ENCODE measurements at places on chromosomes 13 and 19.

DNA sequence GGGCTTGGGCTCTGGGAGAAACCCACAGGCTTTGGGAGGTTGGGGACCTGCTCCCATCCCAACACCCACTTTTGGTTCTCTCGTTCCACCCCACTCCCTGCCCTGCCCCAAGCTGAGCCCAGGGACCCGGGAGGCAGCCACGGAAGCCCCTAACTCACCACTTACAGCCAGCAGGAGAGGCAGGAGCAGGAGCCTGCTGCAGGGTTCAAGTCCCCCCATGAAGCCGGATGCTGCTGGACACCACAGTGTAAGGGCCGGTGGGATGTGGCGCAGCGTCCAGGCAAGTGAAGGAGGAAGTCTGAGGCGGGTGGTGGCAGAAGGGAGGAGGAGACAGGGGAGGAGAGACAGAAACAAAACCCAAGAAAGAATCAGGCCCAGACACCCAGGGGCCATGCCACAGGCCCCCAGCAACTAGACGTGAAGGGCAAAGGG lies at the start of gene TYROBP:
TYROBP (minus strand) TSS at position 286 of the 432 bp plus-strand sequence; CDS start at position 219, 67 bp downstream.
- H3K4me1 ChIP-seq = peaks cover 3% of the 10 kb centered on the region
- no peak within 1 kb of the TSS for H3K27ac ChIP-seq
- no peaks in the 10 kb centered on the region for H3K36me3 ChIP-seq
- no peak for DNase-seq

- peaks cover 5% of the 10 kb centered on the region for H3K4me1 ChIP-seq
- H3K4me3 ChIP-seq = no peak overlapping the region
- H3K27me3 ChIP-seq = no peaks in the 10 kb centered on the region
- H3K27ac ChIP-seq = no peak overlapping the region
Measured at GRCh38 chr13:75702476-75702875, 66.3 kb downstream of the LMO7 start.

- no peaks in the 10 kb centered on the region for H3K36me3 ChIP-seq
- no peak for DNase-seq
Measured at GRCh38 chr13:95301968-95302393, 730 bp upstream of the ABCC4 start.

GRCh38 chr13:65679240-65679639 lies 1550.9 kb downstream of the PCDH9 start:
- H3K27ac ChIP-seq = no peak overlapping the region
- no peaks in the 10 kb centered on the region for H3K27me3 ChIP-seq
- no peak for DNase-seq
- H3K4me1 ChIP-seq = no peaks in the 10 kb centered on the region
- no peaks in the 10 kb centered on the region for H3K36me3 ChIP-seq
- H3K4me3 ChIP-seq = no peak overlapping the region

GRCh38 chr13:114140906-114141250 lies 8.5 kb upstream of the RASA3 start:
- no peaks in the 10 kb centered on the region for H3K36me3 ChIP-seq
- no peaks in the 10 kb centered on the region for H3K27me3 ChIP-seq
- H3K27ac ChIP-seq = no peak overlapping the region

DNA sequence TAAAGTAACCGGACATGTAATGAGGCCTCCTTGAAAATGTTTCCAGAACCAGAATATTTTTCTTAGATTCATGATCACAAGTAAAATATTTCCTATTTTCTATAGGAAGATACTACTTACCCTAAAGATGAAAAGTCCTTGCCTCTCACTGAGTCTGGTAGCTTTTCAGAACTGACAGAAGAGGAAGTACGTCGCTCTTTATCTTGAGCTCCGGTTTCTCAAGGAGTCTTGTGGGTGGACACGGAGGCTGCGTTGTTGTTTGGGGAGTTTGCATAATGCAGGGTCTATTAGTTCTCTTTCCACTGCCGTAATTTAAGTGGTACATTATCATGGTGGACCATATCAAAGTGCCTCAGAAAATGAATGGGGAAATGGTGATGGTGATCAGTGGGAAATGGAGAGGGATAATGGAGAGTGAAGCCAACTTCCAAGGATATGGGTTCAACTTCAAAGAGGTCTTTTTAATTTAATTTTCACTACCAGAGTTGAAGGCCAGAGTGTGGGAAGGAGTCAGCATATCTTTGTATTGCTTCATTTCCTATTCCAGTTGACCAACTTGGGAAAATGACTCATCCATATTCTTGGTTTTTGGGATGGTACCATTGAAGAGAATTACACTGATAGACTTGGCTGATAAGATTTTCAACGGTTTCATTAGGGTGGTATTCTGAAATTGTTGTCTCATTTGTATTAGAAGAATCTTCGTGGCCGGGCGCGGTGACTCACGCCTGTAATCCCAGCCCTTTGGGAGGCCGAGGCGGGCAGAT lies 23.4 kb downstream of the MBD3L2B start:
- no peaks in the 10 kb centered on the region for H3K36me3 ChIP-seq
- no peak overlapping the region for H3K4me3 ChIP-seq
- H3K4me1 ChIP-seq = no peaks in the 10 kb centered on the region
- DNase-seq = no peak

DNA sequence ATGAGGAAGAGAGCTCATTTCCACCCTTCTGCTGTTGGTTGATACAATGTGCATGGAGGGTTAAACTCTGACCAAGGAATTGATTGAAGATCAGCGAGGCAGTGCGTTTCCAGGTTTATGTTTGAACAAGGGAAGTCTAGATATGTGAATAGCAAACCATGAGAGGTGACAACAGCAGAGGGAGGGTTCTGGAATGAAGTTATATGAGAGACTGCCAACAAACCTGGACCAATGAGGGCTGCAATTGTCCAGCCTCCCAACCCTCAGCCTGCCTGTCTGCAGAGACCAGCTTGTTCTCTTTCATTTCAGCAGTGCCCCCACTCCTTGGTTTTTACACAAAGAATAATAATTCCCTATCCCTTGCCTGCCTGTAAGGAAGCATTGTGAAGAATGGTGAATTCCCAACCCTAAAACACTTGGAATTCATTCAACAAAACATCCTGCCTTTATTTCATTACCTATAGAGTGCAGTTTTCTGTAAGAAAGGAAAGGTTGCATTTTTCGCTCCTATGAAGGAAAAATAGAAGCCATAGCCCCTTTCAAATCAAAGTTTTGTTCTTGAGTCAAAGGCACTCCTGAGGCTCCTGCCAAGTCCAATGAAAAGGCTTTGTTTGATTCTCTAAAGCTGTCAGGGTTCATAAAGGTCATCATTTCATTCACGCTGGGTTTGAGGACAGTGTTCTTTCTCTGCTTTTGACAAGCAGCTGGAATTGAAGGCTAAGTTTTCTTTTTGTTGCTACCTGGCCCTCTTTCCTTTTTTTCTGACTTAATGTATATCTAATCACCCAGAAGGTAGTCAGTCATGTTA lies 53.6 kb upstream of the ABCC4 start:
- no peaks in the 10 kb centered on the region for H3K36me3 ChIP-seq
- no peak overlapping the region for H3K27ac ChIP-seq
- no peaks in the 10 kb centered on the region for H3K4me1 ChIP-seq
- no peak overlapping the region for H3K4me3 ChIP-seq

DNA sequence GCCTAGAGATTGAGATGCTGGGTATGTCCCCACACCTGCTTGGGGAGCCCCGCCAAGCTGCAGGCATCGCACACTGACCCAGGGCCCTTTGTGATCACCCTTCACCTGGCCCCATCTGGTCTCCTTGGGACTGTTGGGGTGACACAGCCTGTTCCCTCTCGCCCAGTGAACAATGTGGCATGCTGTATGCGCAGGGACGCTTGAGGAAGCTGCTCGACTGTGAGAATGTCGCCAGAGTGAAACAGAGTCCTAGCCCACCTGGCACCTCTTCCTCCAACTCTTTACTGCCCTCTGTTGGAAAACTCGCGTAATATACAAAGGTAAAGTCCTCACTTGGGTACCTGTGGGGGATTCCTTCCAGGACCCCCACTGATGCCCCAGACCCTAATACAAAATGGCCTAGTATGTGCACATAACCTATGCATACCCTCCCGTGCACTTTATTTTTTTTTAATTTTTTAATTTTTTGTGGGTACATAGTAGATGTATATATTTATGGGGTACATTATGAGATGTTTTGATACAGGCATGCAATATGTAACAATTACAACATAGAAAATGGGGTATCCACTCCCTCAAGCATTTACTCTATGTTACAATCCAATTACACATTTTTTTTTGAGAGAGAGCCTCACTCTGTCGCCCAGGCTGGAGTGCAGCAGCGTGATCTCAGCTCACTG lies 9.0 kb downstream of the BLOC1S3 start:
- no peak overlapping the region for H3K27ac ChIP-seq
- DNase-seq = no peak
- no peaks in the 10 kb centered on the region for H3K27me3 ChIP-seq
- no peaks in the 10 kb centered on the region for H3K36me3 ChIP-seq

- H3K4me3 ChIP-seq = no peak overlapping the region
- peak; percentile 41 for DNase-seq
- no peaks in the 10 kb centered on the region for H3K36me3 ChIP-seq
- no peaks in the 10 kb centered on the region for H3K4me1 ChIP-seq
Measured at GRCh38 chr13:31742097-31742734, 2.9 kb downstream of the RXFP2 start.

- DNase-seq = no peak
- no peaks in the 10 kb centered on the region for H3K36me3 ChIP-seq
- H3K27ac ChIP-seq = no peak overlapping the region
- no peaks in the 10 kb centered on the region for H3K4me1 ChIP-seq
- H3K4me3 ChIP-seq = no peak overlapping the region
- no peaks in the 10 kb centered on the region for H3K27me3 ChIP-seq
Measured at GRCh38 chr19:5406816-5407215, 48.4 kb upstream of the ZNRF4 start.

DNA sequence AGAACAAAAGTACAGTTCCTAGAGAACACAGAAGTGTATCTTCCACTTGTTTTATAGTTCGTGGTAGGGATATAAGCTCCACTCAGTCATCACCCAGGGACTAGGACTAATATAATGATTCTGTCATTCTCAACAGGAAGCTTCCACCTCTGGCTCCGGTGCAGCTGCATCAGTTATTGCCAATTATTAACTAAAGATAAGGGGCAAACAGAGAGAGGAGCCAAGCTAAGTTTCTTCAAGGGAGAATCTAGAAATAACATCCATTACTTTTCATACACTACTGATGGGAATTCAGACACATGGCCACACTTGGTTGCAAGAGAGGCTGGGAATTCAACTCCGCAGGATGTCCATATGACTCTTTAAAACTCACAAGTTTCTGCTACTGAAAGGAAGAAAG lies 917.9 kb downstream of the OLFM4 start:
- DNase-seq = no peak
- H3K36me3 ChIP-seq = no peaks in the 10 kb centered on the region
- no peaks in the 10 kb centered on the region for H3K4me1 ChIP-seq

- no peak overlapping the region for H3K27ac ChIP-seq
- no peak for DNase-seq
- no peaks in the 10 kb centered on the region for H3K36me3 ChIP-seq
- H3K27me3 ChIP-seq = no peaks in the 10 kb centered on the region
- H3K4me1 ChIP-seq = no peaks in the 10 kb centered on the region
- no peak overlapping the region for H3K4me3 ChIP-seq
Measured at GRCh38 chr13:104111031-104111430, 1044.8 kb upstream of the SLC10A2 start.

GRCh38 chr13:99385940-99386339 lies 78.7 kb upstream of the GPR183 start:
- H3K36me3 ChIP-seq = no peaks in the 10 kb centered on the region
- H3K4me1 ChIP-seq = peaks cover 2% of the 10 kb centered on the region
- DNase-seq = no peak
- no peak overlapping the region for H3K27ac ChIP-seq
- no peak overlapping the region for H3K4me3 ChIP-seq

DNA sequence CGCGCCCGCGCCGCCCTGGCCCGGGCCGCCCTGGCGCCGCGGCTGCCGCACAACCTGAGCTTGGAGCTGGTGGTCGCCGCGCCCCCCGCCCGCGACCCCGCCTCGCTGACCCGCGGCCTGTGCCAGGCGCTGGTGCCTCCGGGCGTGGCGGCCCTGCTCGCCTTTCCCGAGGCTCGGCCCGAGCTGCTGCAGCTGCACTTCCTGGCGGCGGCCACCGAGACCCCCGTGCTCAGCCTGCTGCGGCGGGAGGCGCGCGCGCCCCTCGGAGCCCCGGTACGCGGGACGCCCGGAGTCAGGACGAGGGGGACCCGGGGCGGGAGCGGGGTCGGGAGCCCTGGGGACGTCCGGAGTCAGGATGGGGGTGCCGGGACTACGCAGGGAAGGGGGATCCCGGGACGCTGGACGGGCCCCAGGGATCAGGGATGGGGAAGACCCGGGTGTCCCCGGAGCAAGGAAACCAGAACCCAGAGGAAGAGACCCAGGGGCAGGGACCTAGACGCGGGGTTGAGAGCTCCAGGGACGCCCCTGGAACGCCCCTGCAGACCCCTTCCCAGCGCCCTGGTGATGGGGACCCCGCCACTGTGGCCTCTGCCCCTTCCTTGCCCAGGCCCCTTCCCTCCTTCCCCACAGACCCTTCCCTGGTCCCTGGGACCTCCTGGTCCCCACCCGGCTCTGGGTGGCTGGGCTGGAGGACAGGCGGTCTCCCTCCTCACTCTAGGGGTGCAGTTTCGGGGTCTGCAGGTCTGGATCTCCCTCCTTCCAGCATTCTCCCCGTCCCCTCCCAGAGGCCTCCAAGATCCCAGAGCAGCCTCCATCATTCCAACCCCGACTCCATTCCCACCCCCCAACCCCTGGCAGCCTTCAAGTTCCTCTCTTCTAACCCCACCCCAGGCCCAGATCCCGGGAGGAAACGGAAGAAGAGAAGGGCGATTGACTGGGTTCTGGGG lies 645 bp downstream of the GRIN3B start:
- H3K27me3 ChIP-seq = peaks cover 13% of the 10 kb centered on the region
- no peaks in the 10 kb centered on the region for H3K36me3 ChIP-seq
- no peak for DNase-seq
- no peak overlapping the region for H3K27ac ChIP-seq
- H3K4me3 ChIP-seq = no peak overlapping the region

GRCh38 chr13:80348750-80349149 lies 7.8 kb upstream of the SPRY2 start:
- H3K36me3 ChIP-seq = no peaks in the 10 kb centered on the region
- no peak for DNase-seq
- no peak overlapping the region for H3K4me3 ChIP-seq
- no peaks in the 10 kb centered on the region for H3K4me1 ChIP-seq

GRCh38 chr13:93646245-93646644 lies 419.6 kb downstream of the GPC6 start:
- H3K36me3 ChIP-seq = no peaks in the 10 kb centered on the region
- no peak overlapping the region for H3K4me3 ChIP-seq
- H3K27me3 ChIP-seq = no peaks in the 10 kb centered on the region
- H3K27ac ChIP-seq = no peak overlapping the region
- DNase-seq = no peak
- H3K4me1 ChIP-seq = no peaks in the 10 kb centered on the region

Measured in ovary (tissue), 10 donors.